ENCODE measurements at places on chromosomes 1 and 21. TPM values are rescaled to one million over a fixed set of nuclear protein-coding genes. Genes with fewer than 3 reads are reported as not detected.

NBPF1 gene
- polyA plus RNA-seq, result 215 TPM

RHCE gene
- polyA plus RNA-seq, result 2.6 TPM

DCDC2B gene
- 0.67 TPM for polyA plus RNA-seq

SETDB1 gene
- 45.0 TPM for polyA plus RNA-seq

TCHH gene
- polyA plus RNA-seq, result not detected

IQGAP3 gene
- polyA plus RNA-seq, result 6.7 TPM

KANK4 gene
- 9.1 TPM for polyA plus RNA-seq

DYNLT5 gene
- 4.5 TPM for polyA plus RNA-seq

FMO5 gene
- polyA plus RNA-seq, result 2.4 TPM

SSX2IP gene
- 14.2 TPM for polyA plus RNA-seq

PCSK9 gene
- polyA plus RNA-seq, result 9.1 TPM

MARCKSL1 gene
- polyA plus RNA-seq, result 173 TPM

GFI1 gene
- 0.28 TPM for polyA plus RNA-seq

Measured in hindlimb muscle (tissue), 1 donor.